ENCODE measurements at places on chromosomes 1 and 21.
A peak's percentile ranks its signal among the peaks of the same experiment; 100 is the strongest.

GRCh38 chr1:40877698-40878097 is 15.5 kb upstream of the CITED4 start:
- DNase-seq = peak; percentile 64

DNA sequence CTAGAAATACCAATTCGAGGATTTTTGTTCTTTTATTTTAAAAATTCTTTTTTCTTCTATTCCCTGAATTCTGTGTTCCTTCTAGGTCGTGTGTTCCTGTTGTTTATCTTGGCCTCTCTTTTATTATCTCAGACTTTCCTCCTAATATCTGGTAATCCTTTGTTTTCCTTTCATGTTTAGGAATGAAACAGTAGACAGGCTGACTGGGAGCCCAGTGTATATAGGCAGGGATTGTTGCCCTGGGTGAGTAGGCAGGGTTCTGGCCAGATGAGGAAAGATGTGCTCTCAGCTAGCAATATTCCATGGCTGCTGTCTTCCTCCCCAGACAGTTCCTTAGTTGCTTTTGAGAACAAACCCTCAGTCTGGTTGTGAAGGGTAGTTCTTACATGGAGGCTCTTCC is 161.8 kb upstream of the PDE4B start:
- DNase-seq = peak; percentile 19

GRCh38 chr21:26280148-26280547 is 109.6 kb upstream of the APP start:
- no peak for DNase-seq

GRCh38 chr1:97089173-97089572 is 367.6 kb downstream of the PTBP2 start:
- no peak for DNase-seq

- no peak for DNase-seq
These were observed 87.4 kb downstream of the GREM2 start for GRCh38 chr1:240524356-240525069.

DNA sequence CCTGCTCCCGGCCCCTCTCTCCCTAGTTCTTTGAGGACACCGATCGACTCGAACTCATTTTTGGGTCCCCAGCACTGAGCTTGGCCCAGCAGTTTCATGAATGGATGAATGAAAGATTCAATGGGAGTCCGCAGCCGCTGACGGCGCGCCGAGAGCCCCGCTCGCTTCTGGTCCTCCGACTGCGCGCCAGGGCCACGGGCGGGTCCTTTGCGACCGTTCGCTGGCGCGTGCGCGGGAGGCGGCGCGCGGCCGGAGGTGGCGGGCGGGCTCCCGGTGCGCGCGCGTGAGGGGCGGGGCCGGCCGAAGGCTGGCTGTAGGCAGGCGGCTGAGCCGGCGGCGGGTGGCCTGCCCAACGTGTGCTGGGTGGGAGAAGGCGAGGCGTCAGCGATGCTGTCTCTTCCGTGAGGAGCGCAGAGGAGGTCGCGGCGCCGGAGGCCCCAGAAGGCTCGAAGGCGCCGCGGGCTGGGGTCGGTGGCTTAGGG is at the start of gene MAST2:
MAST2 (plus strand) TSS at position 314 of the 482 bp plus-strand sequence. CDS start 284 bp downstream, outside the sequence.
- DNase-seq = peak; percentile 93
